Keratinocyte (primary cell): ENCODE measurements at places on chromosomes 3 and 15.

DNA sequence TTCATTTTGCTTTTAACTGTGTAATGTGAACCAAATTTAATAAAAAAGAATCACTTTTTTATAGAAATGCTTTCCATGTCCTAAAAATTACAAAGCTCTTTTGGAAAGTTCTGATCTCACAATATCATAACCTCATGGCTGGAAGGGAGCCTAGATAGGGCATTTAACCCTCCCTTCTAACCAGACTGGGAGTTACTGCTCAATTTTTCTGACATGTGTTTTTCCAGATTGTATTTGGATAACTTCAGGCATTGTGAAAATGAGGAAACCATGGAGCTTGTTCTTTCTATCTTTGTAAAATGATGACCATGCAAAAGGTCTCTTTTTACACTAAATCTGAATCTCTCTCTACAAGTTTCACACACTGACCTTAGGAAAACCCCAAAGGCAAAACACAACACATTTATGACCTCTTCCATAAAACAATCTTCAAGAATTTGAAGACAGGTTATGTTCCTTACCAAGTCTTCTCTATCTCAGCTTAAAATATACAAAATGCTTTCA lies 508.8 kb downstream of the DIPK2A start:
- no peak for DNase-seq
- H3K27me3 ChIP-seq: no peaks in the 10 kb centered on the region
- no peak overlapping the region for H3K4me3 ChIP-seq
- H3K27ac ChIP-seq: no peak overlapping the region
- no peaks in the 10 kb centered on the region for H3K4me1 ChIP-seq

GRCh38 chr3:15496341-15496664 lies 25.2 kb downstream of the COLQ start:
- no peak overlapping the region for H3K4me3 ChIP-seq
- DNase-seq: no peak
- H3K27ac ChIP-seq: no peak overlapping the region
- H3K27me3 ChIP-seq: peaks cover 9% of the 10 kb centered on the region

GRCh38 chr15:80503319-80503952 lies 99.3 kb downstream of the ARNT2 start:
- peaks cover 4% of the 10 kb centered on the region for H3K27me3 ChIP-seq
- H3K36me3 ChIP-seq: no peaks in the 10 kb centered on the region
- no peak overlapping the region for H3K27ac ChIP-seq
- H3K4me3 ChIP-seq: no peak overlapping the region
- H3K4me1 ChIP-seq: no peaks in the 10 kb centered on the region
- no peak for DNase-seq

DNA sequence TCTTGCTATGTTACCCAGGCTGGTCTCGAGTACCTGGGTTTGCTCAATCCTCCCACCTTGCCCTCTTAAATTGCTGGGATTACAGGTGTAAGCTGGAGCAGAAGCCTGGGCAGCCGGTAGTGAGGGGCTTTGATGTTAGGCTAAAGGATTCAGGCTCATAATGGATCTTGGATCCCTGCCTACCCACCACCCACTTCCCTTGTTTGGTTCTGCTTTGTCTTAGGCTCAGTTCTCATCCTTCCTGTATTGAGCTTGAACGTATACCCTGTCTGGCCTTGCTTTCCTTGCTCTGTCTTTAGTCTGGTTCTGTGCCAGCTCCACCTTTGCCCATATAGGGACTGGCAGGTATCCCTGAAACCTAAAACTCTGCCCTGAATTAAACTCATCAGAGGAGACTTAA lies 1.7 kb downstream of the PPCDC start:
- H3K27me3 ChIP-seq: no peaks in the 10 kb centered on the region
- peaks cover 1% of the 10 kb centered on the region for H3K36me3 ChIP-seq
- no peak overlapping the region for H3K27ac ChIP-seq
- H3K4me3 ChIP-seq: no peak overlapping the region

DNA sequence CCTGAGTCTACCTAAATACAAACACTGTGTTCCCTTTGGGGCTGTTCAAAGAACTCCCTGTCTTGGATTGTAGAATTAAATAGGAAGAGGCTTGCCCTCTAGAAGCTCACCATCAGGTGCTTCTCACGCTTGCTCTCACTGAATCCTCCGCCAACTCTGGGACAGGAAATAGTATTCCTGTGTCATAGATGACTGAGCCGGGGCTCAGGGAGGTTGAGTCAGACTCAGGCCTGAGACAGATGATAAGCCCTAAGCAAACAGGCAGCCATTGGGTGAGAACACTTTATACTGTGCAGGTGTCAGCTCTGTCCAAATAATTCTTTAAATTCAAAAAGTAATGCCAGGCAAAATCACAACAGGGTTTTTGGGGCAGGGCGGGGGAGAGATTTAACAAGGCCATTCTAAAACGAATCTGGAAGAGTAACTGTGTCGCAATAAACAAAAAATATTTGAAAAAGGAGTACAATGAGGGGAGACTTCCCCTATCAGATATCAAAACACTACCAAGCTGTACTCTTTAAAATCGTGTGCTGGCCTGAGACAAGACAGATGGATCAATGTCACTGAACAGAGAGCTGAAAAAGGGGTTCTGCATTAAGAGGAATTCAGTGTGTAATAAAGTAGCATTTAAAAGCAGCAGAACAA lies 59.0 kb downstream of the EPHB3 start:
- no peak overlapping the region for H3K4me3 ChIP-seq
- no peaks in the 10 kb centered on the region for H3K27me3 ChIP-seq
- H3K27ac ChIP-seq: no peak overlapping the region
- no peaks in the 10 kb centered on the region for H3K4me1 ChIP-seq
- DNase-seq: no peak

DNA sequence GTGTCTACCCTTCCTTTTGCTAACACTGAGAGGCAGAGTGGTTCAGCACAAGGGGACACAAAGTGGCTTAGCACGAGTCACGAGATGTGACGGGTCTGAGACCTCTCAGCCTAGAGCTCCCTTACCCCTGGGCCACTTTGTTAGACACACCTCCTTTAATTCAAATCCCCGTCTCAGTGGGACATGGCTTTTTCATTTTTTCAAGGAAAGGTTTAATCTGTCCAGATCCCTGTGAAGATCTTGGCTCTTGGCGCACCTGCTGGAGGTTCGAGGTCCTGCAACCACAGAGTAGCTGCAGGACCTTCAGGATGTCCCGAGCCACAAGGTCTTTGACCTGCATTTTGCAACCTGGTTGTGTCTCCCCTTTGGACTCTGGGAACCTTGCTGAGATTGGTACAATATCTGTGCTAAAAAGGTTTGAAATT lies 52.0 kb downstream of the LPP start:
- no peak for DNase-seq
- no peak overlapping the region for H3K4me3 ChIP-seq
- H3K4me1 ChIP-seq: peaks cover 3% of the 10 kb centered on the region
- no peaks in the 10 kb centered on the region for H3K27me3 ChIP-seq
- H3K27ac ChIP-seq: no peak overlapping the region
- peaks cover 6% of the 10 kb centered on the region for H3K36me3 ChIP-seq

GRCh38 chr3:25416176-25416575 lies 11.9 kb upstream of the RARB start:
- no peaks in the 10 kb centered on the region for H3K36me3 ChIP-seq
- H3K27me3 ChIP-seq: no peaks in the 10 kb centered on the region
- no peak overlapping the region for H3K4me3 ChIP-seq
- H3K4me1 ChIP-seq: no peaks in the 10 kb centered on the region

- no peaks in the 10 kb centered on the region for H3K4me1 ChIP-seq
- no peaks in the 10 kb centered on the region for H3K27me3 ChIP-seq
- H3K27ac ChIP-seq: no peak overlapping the region
- H3K36me3 ChIP-seq: no peaks in the 10 kb centered on the region
- H3K4me3 ChIP-seq: no peak overlapping the region
These were observed 182.7 kb downstream of the GOLGA6L6 start for GRCh38 chr15:20358779-20359414.

DNA sequence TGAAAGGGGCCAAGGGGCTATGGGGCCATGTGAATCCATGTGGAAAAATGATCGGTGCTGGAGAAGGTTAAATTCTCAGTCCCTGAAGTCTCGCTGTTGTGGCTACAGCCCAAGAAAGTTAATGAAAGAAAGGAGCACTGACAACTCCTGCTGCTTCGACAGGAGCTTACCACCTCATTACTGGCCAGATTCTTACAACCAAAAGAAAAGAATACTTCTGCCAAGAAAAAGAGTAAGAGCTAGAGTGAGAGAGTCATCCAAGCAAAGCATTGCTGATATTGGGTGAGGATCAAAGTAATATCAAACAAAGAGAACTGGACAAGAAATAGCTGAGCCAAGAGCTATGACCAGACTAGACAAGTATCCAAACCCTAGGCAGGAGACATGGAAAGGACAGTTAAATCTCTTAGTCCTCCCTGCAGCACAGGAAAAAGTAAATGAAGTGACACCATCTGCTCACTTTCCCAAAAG lies 348.4 kb upstream of the PLSCR5 start:
- no peaks in the 10 kb centered on the region for H3K4me1 ChIP-seq
- H3K27ac ChIP-seq: no peak overlapping the region
- no peaks in the 10 kb centered on the region for H3K36me3 ChIP-seq
- H3K27me3 ChIP-seq: no peaks in the 10 kb centered on the region

GRCh38 chr3:38966811-38967692 lies 84.7 kb downstream of the SCN11A start:
- peak; percentile 23 for DNase-seq
- H3K4me1 ChIP-seq: peaks cover 4% of the 10 kb centered on the region
- H3K36me3 ChIP-seq: no peaks in the 10 kb centered on the region
- no peak overlapping the region for H3K4me3 ChIP-seq
- H3K27me3 ChIP-seq: no peaks in the 10 kb centered on the region

DNA sequence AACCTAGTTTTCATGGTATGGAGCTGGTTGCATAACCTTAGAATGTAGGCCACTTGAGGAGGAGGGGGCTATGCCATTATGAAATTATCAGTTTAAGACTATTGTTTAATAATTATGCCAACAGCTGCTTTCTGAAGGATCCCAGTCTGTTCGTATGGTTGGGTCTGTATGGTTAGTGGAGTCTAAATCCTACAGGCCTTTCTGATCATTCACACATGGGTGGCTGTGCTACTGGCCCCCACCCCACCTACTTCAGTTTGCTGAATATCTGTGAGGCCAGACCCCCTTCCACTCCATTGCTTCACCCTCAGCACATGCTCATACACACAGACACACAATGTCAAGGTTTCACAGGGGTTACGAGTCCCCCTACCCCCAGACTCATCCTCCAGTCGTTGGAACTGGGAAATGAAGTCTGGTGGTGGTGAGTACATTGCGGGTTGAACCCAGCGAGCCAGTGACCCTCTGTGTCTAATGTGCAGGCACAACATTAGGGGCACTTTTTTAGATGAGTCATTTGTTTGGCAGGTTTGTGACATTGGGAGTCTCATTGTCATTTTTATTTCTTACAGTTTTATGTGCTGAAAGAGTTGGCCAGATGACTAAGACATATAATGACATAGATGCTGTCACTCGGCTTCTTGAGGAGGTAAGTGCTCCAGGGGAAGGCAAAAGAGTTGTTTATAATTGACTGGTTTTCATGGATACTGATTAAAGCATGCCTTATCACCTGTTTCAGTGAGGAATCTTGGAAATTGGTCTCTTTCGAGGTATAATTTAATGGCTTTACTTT lies 85.3 kb downstream of the TRAK1 start:
- no peak overlapping the region for H3K4me3 ChIP-seq
- H3K27me3 ChIP-seq: no peaks in the 10 kb centered on the region
- no peak overlapping the region for H3K27ac ChIP-seq
- peaks cover 9% of the 10 kb centered on the region for H3K36me3 ChIP-seq
- DNase-seq: no peak

- no peak overlapping the region for H3K27ac ChIP-seq
- no peaks in the 10 kb centered on the region for H3K4me1 ChIP-seq
- H3K36me3 ChIP-seq: no peaks in the 10 kb centered on the region
These were observed 30.5 kb downstream of the PLXND1 start for GRCh38 chr3:129575997-129576384.

DNA sequence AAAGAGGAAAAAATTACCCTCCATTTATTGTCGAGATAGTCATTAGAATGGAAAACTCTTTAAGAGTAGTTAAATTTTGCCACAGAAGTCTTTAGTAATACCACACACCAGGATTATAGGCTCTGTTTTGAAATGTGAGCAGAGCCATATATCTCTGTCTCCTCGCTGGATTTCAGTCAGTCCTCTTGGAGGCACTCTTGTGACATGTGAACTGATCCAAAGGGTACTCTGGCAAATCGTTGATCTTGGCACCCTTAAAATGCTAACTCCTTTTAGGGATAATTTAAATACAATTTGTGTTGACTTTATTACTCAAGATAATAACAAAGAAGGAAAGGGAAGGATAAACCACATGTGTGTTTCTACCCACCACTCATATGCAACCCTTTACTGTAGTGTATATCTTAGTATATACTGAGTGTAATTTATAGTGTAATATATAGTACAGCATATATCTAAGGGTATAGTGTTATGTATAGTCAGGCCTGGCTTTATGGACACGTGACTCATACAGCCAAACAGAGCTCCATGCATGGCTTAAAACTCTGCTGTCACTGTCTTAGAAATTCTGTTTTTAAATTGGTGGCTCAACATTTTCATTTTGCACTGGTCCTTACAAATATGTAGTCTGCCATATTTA lies 12.3 kb upstream of the KPNA4 start:
- H3K36me3 ChIP-seq: no peaks in the 10 kb centered on the region
- no peak overlapping the region for H3K4me3 ChIP-seq
- H3K4me1 ChIP-seq: no peaks in the 10 kb centered on the region
- no peak overlapping the region for H3K27ac ChIP-seq
- no peaks in the 10 kb centered on the region for H3K27me3 ChIP-seq

DNA sequence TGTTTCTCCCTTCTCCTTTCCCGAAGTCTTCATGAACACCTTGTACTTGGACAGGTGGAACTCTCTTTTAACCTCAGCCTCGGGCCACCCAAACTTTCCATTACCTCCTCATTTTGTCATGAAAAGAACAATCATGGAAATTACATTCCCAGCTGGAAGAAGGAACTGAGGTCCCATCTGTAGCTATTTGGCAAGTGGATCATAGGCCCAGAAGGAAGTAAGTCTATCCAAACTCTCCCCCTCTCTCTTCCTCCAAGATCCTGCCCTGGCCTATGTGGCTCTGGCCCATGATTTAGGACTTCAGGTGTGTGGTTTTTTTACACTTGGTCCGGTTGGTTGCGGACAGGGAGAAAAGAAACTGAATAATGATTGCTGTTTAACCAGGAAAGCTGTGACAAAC lies 44.1 kb downstream of the ITGB5 start:
- H3K27ac ChIP-seq: no peak overlapping the region
- no peaks in the 10 kb centered on the region for H3K27me3 ChIP-seq
- H3K4me1 ChIP-seq: peaks cover 23% of the 10 kb centered on the region
- DNase-seq: no peak
- peaks cover 17% of the 10 kb centered on the region for H3K36me3 ChIP-seq
- H3K4me3 ChIP-seq: no peak overlapping the region

GRCh38 chr3:160314995-160315394 lies 84.0 kb downstream of the IFT80 start:
- DNase-seq: no peak
- no peaks in the 10 kb centered on the region for H3K36me3 ChIP-seq
- H3K27me3 ChIP-seq: no peaks in the 10 kb centered on the region
- no peak overlapping the region for H3K4me3 ChIP-seq
- H3K27ac ChIP-seq: no peak overlapping the region

GRCh38 chr3:123140550-123140949 lies 61.2 kb upstream of the SEC22A start:
- H3K4me1 ChIP-seq: no peaks in the 10 kb centered on the region
- H3K36me3 ChIP-seq: peaks cover 26% of the 10 kb centered on the region
- H3K4me3 ChIP-seq: no peak overlapping the region

GRCh38 chr3:165192610-165193192 lies 3.5 kb downstream of the SLITRK3 start:
- no peak overlapping the region for H3K27ac ChIP-seq
- DNase-seq: no peak
- no peaks in the 10 kb centered on the region for H3K4me1 ChIP-seq
- H3K4me3 ChIP-seq: no peak overlapping the region
- H3K36me3 ChIP-seq: no peaks in the 10 kb centered on the region
